ENCODE measurements at places on chromosomes 5 and 9.

DNA sequence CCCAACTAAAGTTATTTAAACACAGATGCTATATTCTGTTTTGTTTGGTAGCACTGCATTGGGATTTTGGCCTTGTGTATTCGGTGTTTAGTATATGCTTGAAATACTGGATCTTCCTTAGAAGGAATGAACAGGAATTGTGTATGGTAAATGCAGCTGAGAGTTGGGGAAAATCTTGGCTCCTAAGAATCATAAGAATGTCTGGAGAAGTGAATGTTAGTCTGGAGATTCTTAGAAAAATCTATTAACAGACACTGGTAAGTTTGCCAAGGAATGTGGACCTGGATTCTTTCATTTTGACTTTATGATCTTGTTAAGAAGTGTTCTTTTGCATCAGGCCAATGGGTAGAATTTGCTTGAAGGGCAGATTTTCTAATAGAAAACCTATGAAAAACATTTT, 38.9 kb downstream of the SNX30 start:
- DNase-seq = no peak

GRCh38 chr9:25513509-25514033, 164.7 kb downstream of the TUSC1 start:
- no peak for DNase-seq

- DNase-seq = no peak
Observed at GRCh38 chr5:40405996-40406740, 273.5 kb upstream of the PTGER4 start.

DNA sequence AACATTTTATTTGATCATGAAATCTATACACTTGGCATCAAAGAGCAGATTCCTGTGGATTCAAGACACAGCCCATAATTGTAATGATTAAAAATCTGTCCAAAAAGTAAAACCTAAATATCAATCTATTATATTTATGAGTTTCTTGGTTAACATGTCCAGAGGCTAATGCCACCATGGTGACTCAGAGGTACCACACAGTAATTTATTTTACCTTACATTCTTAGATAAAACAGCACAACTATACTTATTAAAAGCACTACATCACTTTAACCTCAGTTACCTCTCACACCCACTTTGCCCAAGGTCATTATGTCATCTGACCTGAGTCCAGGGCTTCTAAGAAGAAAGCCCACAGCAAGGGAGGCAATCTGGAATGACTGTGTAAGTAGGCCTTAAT, 519.2 kb downstream of the RASEF start:
- DNase-seq = no peak
